ENCODE measurements at places on chromosomes 5 and 9.

DNA sequence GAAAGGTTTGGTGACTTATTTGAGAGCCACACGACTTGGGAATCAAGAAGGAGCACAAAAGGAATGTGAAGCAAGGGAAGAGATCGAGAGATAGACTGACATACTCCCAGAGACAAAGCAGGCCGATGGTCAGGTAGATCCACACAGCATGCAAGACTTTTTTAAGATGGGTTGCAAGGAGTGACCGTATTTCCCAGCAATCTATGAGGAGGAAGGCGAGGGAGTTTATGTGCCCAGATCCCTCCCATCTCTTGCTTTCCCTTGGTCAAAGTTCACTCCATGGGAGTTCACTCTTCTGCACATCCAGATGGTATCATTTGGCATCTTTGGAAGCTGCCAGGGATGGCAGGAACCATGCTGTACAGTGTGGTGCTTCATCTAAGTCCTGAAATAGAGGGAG, 148.9 kb downstream of the RMI1 start:
- DNase-seq, result no peak

GRCh38 chr9:4656621-4657020, 5.5 kb upstream of the PLPP6 start:
- no peak for DNase-seq

DNA sequence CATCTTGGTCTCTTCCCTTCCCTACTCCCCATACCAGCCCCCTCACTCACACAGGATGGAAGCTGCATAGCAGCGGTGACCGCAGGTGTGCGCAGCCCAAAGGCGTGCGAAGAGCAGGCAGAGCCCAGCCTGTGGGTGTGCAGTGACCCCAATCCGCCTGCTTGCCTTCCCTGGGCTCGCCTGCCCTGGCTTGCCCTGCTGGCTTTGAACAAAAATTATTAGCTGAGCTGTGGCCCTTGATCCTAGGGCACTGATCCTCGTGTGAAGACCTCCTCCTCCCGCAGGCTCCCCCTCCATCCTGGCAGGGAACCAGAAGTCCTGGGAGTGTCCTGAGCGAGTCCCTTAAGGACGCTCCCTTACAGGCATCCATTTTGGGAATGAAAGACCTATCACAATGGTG, 31.9 kb downstream of the MORN5 start:
- no peak for DNase-seq

GRCh38 chr5:159133041-159133741, 33.5 kb upstream of the EBF1 start:
- DNase-seq, result peak; percentile 29

DNA sequence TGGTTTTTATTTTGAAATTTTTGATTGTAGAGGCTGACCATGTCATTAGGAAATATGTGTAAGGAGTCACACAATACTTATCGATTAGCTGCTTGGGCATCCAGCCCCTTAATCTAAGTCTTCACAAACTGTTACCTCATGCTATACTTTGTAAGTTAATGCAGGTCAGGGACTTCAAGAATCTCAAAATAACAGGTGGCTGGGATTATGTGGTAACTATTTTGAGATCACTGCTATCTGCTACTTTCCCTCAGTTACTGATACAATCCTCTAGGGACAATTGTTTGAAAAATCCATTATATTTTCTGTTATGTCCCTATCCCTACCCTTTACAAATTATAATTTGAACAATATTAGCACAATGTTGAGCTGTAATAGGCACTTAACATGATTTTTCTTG, 21.7 kb downstream of the FTMT start:
- DNase-seq, result no peak

DNA sequence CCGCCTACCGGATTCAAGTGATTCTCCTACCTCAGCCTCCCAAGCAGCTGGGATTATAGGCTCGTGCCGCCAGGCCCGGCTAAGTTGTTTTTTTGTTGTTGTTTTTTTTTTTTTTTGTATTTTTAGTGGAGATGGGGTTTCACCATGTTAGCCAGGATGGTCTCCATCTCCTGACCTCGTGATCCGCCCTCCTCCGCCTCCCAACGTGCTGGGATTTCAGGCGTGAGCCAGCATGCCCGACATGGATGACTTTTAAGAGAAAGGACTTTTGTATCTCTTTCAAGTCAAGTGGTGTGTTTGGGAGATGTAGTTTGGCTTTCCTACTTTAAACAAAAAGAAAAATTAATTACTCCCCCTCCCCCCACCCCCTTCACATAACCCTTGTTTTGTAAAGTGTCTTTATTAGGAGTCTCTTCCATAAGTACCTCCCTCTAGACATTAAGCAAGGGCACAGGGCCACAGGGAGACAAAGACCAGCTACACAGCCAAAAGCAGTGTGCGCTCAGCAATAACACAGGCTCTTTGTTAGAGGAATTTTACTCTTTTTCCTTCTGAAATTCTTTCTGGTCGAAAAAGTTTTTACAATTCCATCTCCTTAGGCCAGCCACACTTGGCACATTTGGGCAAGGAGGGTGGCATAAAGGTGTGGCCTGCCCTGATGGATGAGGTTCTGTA, 31.2 kb downstream of the JAKMIP2 start:
- no peak for DNase-seq

DNA sequence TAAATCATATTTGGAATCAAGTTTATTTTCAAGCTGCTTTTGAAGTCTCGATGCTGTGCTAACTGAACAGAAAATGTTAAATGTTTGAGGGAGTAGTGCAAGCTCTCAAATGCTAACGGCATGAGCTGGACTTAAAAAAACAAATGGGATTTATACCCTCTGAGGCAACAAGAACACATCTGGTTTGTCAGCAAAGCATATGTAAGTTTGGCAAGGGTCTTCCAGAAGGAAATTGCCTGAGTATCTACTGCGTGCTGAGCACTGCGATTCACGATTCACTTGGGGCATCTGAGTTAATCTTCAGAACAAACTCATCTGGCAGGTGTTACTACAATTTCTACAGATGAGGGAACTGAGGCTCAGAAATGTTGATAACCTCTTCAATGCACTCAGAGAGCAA, 98.4 kb upstream of the C9orf72 start:
- no peak for DNase-seq

GRCh38 chr9:114844766-114845165, 38.9 kb upstream of the TNFSF15 start:
- DNase-seq, result no peak

DNA sequence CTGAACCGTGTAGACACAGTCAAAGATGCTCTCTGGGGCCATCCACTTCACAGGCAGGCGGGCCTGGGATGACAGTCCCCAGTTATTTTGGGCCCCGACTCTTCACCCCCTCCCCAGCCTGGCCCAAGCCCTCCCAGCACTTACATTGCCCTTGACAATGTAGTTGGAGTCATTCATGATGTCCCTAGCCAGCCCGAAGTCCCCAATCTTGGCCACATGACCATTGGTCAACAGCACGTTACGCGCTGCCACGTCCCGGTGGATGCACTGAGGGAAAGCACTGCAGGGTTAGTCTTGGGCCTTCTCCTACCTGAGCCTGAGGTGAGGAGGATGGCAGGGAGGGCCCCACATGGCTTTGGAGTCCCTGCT, 30.3 kb downstream of the CSF1R start:
- DNase-seq, result no peak

DNA sequence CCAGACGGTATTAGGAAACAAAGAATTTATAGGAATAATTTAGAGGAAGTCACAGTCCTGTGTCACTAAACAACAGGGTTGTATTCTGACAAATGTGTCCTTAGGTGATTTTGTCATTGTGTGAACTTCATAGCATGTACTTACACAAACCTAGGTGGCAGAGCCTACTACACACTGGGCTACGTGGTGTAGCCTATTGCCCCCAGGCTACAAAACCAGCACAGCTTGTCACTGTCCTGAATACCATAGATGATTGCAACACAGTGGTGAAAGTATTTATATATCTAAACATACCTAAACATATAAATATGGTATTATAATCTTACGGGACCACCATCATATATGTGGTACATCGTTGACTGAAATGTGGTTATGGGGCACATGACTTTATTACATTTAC, 69.3 kb downstream of the COL23A1 start:
- no peak for DNase-seq
